ENCODE measurements at places on chromosomes 11 and 22.

GRCh38 chr11:12051287-12051662 is 42.8 kb upstream of the DKK3 start:
- no peak for DNase-seq

GRCh38 chr11:114438303-114438702 is 964 bp upstream of the REXO2 start:
- no peak for DNase-seq

DNA sequence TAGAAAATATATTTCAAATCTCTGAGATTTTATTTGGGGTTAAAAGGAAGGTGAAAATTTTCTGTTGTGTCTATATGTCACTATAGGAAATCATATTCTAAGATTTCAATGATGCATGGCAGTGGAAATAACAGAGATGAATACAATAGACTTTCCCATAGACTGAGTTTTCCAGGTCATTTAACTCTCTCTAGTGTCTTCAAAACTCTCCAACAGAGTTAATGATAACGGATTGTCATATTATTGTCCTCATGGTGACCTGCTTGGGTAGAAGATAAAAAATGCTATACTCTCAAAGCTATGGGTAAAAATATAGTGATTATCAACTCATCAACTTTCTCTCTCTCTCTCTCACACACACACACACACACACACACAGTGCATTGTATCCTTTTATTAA is 312.9 kb downstream of the CNTN5 start:
- DNase-seq: no peak

- no peak for DNase-seq
Observed at GRCh38 chr22:48045369-48045768, 1282.9 kb downstream of the TBC1D22A start.

DNA sequence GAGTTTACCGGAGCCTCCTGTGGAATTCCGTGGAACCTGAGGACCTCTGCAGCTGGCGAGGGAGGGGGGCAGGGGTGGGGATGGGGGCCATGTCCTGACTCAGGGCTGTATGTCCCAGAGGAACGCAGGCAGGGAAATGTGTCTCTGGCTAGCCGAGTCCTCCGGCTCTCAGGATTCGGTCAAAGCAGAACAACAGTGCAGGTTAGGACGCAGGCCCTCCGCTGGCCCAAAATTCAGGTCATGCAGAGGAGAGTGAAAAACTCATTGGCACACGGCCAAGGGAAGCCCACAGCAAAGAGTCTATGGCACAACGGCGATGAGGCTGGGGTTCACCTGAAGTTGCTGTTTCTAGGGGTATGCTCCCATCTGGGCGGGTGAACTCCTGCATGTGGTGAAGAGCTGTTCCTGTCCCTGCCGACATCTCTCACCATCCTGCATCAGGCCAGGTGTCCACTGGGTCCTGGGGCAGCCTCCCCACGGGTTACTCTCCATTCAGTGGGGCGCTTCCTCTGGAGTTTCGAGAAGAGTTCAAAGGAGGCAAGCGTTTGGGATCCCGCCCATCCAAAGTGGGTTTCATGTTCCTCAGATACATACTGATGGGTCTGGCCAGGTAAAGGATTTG is 1055.3 kb downstream of the BRD1 start:
- no peak for DNase-seq

Measured in CD4-positive, alpha-beta T cell treated with Interleukin-15 for 1 hour (primary cell).